RPMI7951 (cell line): ENCODE measurements at places on chromosomes 13 and 19.
A peak's percentile ranks its signal among the peaks of the same experiment; 100 is the strongest.

DNA sequence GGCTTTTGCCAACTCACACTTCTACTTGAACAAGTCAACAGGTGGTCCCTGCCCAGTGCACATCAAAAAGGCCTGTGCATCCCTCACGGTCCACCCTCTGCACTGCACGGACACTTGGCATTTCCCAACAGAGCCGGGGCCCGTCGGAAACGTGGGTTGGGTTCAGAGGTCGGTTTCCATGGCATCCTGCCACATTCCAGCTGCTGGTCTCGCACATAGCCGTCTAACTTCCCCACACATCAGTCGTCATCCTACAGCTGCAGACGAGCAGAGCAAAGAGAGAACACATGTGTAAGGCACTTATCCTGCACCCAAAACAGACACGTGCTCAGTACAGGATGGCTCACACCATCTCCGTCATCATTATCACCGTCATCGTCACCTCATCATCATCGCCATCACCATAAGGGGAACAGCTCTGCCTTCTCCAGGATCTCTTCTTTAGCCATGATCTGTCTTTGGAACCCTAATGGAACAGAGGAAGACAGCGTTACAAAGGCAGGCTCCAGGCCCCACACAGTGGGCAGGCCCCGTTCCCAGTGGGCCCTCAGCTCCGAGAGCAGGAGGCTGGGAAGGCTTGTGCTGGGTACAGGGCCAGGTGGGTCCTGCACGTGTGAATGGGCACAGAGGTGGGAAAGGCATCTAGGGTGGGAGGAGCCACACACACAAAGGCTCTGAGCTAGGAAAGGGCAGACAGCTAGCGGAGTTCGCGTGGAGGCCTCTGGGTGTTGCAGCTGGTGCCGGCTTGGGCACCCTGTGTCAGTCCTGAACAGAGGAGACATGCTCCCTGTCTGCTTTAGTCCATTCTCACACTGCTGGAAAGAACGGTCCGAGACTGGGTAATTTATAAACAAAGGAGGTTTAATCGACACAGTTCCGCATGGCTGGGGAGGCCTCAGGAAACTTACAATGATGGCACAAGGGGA is 170.8 kb upstream of the SOX1 start:
- no peak for DNase-seq

- peak; percentile 50 for DNase-seq
Measured at GRCh38 chr19:42052241-42052863, 17.7 kb downstream of the GRIK5 start.

GRCh38 chr19:35340431-35340830 is 7.3 kb upstream of the FFAR1 start:
- no peak for DNase-seq

- peak; percentile 4 for DNase-seq
Measured at GRCh38 chr19:30930941-30931706, 418.1 kb downstream of the TSHZ3 start.

- DNase-seq, result no peak
Measured at GRCh38 chr19:53881482-53882390, at the start of gene PRKCG. PRKCG (plus strand) TSS chr19:53882197; CDS start chr19:53882495, 298 bp downstream.

- no peak for DNase-seq
Measured at GRCh38 chr13:42401376-42401775, 129.4 kb downstream of the AKAP11 start.

DNA sequence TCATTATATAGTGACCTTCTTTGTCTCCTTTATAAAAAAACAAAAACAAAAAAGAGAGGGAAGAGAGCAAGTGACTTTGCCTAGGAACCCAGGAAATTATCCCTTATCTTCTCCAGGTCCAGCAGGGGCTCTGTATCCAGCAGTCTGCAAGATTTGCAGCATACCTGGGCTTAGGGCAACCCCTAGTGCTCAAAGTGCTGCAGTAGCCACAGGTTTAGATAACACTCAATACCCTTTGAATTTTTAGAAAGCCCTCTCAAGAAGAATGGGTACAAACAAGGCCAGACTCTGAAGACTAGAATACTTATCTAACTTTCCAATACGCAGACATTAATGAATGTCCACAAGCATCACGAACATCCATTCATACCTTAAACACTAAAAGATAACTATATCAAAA is 43.2 kb downstream of the CCNA1 start:
- DNase-seq, result peak; percentile 2

DNA sequence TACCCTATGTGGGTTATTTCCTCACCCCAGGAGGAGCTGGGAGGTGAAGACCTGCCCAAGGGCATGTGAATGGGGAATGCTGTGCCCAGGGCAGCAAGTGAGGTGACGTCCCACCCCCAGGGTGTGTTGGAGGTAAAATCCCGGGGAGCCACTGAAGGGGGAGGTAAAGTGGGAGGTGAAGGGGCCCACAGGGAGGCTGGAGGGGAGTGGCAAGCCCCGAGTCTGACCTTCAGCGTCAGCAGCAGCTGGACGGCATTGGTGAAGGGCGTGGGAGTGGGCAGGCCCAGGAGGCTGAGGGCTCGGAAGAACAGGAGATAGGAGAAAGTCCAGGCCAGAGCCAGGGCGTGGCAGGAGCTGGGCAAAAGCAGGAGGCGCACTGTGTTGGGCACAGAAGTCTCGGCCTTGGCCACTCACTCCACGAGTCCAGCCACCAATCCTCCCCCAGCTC is 2.4 kb downstream of the MBOAT7 start:
- DNase-seq, result no peak

GRCh38 chr13:87798536-87798935 is 127.4 kb downstream of the SLITRK5 start:
- DNase-seq, result no peak

DNA sequence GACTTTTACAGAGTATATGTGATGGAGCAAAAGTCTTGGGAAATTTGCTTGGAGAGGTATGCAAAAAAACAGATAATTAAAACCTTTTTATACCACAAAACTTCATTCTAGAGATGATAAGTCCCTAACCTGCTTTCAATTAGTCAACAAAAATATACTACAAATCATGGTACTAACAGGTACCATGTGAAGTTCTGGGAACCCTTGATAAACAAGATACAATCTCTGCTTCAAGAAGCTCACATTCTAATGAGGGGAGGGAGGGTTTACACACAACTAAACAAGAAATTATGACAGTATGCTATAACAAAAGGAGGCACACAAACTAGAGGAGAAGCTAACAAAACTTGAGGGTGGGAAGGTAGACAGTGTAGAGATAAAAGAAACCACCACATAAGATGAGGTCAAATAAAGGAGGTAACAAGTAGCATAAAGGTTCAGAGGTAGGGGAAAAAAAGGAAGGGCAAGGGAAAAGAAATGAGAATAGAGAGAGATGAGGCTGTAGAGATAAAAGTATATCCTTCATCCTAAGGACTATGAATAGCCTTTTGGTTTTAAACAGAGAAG is 91.4 kb downstream of the MYCBP2 start:
- no peak for DNase-seq

- peak; percentile 76 for DNase-seq
Measured at GRCh38 chr13:110306960-110307766, at the start of the genes COL4A1 and COL4A2. COL4A1 (minus strand) TSS chr13:110307157; CDS start chr13:110307027, 130 bp downstream. COL4A2 (plus strand) TSS chr13:110307284; CDS start chr13:110307904, 620 bp downstream.

- DNase-seq, result peak; percentile 81
Measured at GRCh38 chr13:39565036-39565949, 37.7 kb downstream of the LHFPL6 start.

DNA sequence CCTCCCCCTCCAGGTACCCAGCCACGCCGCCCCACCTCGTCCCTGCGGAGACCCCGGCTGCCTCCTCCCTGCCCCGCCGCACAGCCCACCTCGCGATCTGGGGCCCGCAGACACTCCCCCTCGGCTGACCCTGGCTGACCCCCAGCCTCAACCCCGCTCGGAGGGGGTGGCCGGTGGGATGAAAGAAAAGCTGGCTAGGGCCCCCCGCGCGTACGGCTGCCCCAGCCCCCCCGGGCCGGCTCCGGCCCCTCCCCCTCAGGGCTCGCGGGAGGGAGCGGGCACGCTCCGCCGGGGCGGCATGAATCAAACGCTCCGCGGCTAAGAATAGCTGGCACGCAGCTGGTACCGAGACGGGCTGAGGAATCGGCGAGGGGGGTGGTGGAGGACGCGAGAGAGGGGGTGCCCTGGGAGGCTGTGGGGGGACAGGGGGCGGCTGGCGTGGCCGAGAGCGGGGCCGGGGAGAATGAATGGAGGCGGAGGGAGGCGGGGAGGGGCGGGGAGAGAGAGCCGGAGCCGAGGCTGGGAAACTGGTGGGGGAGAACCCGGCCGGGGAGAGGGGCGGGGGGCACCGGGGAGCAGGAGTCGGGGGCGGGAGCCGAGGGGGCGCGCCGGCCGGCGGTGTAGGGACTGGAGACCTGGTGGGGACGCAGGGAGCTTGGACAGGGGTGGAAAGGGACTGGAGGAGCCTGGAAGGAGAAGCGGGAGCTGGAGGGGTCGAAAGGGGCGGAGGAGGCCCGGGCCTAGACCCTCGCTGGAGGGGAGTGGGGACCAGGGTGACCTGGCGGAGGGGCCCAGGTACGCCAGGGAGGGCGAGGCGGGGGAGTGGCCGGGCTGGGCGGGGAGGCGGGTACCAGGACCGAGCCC is 1.1 kb downstream of the SHANK1 start:
- DNase-seq, result no peak

DNA sequence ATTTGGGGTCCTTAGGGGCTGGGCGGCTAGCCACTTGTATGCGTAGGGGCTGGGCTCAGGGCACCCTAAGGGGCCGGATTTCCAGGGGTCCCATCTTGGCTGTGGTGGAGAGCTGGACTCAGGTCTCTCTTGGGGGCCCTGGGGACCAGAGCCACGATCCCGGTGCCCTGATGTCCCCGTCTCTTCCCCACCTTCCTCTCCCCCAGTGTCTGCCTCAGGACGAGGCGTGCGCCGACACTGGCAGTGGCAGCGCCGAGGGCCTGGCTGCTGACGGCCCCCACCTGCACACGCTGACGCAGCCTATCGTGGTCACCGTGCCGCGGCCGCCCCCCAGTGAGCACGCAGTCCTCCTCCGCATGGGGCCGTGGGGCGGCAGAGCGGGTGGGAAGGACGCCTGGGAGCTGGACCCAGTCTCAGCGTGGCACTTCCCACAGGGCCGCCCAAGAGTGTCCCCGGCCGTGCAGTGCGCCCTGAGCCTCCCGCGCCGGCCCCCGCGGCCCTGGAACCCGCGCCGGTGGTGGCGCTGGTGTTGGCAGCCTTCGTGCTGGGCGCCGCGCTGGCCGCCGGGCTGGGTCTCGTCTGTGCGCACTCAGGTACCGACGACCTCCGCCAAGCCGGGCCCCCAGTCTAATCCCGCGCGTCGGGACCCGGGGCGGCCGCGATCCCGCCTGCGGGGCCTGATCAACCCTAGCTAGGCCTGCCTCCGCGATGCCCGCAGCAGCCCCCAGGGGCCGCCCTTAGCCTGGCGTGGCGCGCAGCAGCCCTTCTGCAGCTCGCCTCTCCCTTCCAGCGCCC is 2.7 kb upstream of the SNAPC2 start:
- no peak for DNase-seq

- DNase-seq, result no peak
Measured at GRCh38 chr19:1455002-1455335, 5.0 kb downstream of the APC2 start.

- DNase-seq, result peak; percentile 77
Measured at GRCh38 chr19:53865918-53866864, 1.5 kb upstream of the MYADM start.

GRCh38 chr13:71644579-71644978 is 222.4 kb downstream of the DACH1 start:
- no peak for DNase-seq

DNA sequence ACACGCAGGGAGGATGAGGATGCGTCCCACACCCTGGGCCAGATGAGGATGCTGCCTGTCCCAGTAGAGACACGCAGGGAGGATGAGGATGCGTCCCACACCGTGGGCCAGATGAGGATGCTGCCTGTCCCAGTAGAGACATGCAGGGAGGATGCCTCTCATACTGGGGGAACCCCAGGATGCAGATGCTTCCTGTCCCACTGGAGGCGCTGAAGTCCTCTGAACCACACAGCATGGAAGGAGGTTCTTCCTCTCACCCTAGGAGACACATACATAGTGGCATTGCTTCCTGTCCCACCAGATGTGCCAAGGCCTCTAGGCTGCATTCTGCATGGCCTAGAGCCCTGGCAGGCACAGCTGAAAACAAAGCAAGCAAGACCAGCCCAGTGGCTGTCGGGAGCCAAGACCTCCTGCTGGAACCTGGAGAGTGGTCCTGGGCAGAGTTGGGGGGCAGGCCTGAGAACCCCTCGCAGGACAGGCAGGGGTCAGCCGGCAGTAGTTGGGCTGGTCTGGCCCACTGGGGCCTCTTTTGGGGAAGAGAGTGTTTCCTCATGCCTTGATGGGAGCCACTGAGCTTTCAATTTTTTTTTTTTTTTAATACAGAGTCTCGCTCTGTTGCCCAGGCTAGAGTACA is 4.3 kb downstream of the HPN start:
- DNase-seq, result peak; percentile 45

- peak; percentile 59 for DNase-seq
Measured at GRCh38 chr19:43560687-43561086, 14.6 kb downstream of the XRCC1 start.

DNA sequence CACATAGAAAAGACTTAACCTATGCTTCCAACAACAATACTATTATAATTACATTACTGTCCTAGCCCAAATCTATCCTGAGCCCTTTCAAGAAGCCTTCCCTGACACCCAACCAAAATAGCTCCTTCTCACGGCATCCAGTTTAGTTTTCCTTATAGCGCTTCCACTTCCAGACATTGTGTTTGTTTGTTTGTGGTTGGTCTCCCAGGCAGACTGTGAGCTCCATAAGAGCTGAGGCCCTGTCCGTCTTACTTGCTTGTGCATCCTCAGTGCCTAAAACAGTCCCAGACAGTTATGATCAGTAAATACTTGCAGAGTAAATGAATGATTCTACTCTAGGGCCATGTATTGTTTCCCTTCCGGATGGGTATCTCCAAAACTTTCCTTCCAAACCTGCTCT is 68.1 kb upstream of the STARD13 start:
- DNase-seq, result no peak

DNA sequence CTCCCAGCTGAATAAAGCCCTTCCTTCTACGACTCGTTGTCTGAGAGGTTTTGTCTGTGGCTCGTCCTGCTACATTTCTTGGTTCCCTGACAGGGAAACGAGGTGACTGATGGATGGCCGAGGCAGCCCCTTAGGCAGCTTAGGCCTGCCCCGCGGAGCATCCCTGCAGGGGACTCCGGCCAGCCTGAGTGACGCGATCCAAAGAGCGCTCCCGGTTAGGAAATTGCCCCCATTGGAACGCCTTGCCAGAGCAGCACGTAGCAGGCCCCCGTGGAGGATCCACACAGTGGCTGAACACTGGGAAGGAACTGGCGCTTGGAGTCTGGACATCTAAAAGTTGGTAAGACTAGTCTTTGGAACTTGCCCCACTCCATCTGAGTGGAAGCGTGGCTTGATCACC is 296.8 kb upstream of the SGCG start:
- no peak for DNase-seq

DNA sequence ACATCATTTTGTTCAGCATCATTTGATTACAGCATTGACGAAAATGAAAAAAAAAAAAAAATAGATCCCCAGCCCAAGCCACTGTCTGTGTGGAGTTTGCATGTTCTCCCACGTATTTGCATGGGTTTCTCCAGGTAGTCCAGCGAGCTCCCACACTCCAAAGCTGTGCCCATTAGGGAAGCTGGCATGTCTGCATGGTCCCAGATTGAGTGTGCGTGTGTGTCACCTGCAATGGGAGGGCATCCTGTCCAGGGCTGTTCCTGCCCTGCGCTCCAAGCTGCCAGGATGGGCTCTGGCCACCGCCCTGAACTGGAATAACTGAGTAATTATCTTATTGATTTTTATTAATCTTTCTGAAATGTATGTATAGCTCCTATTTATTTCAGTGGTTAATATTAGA is 88.6 kb downstream of the KLF12 start:
- no peak for DNase-seq
